D721Med (cell line): ENCODE measurements at places on chromosomes 1 and 21.

DNA sequence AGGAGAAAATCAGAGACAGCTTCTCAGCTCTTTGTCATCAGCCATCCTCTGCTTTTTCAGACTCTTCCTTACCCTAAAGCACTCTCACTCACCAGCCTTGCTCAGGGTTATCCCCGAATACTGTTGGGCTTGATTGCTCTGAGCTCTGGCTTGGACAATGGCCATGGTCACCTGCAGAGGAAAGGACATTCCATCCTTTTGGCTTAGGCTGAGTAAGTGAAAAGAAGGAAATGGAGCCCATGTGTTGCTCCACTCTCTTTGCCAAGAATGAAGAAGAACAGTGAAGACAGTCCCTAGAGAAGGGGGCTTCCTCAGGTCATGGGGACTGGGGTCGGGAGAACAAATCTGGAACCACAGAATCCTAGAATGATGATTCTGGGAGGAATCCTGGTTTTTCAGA, 2.3 kb downstream of the MTMR11 start:
- no peak for DNase-seq

GRCh38 chr1:57033222-57034001, 67.6 kb upstream of the C8B start:
- DNase-seq: no peak

GRCh38 chr21:16002874-16003466, 273.2 kb downstream of the USP25 start:
- DNase-seq: no peak

DNA sequence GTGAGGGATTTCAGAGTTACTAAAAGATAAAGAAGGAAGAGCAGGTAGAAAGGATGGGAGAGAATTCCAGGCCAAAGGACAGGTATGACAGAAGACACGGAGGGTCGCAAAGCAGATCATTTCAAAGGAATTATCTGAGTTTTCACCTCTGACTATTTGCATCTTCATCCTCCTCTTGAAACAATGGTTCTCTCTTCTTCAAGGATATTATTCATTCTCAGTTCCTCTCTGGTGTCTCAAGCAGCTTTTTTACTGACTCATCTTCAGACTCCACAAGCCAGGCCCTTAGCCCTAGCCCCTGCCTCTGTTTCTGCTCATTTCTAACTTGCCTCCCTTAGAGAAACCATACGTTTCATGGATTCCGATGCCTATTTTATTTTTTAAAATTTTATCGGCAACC, 15.0 kb downstream of the DDX59 start:
- no peak for DNase-seq

GRCh38 chr1:203567596-203567995, 59.0 kb upstream of the ATP2B4 start:
- no peak for DNase-seq

- DNase-seq: no peak
Measured at GRCh38 chr1:229114850-229115365, 156.0 kb upstream of the RAB4A start.

GRCh38 chr1:225845571-225846259, 35.8 kb downstream of the EPHX1 start:
- peak; percentile 86 for DNase-seq

DNA sequence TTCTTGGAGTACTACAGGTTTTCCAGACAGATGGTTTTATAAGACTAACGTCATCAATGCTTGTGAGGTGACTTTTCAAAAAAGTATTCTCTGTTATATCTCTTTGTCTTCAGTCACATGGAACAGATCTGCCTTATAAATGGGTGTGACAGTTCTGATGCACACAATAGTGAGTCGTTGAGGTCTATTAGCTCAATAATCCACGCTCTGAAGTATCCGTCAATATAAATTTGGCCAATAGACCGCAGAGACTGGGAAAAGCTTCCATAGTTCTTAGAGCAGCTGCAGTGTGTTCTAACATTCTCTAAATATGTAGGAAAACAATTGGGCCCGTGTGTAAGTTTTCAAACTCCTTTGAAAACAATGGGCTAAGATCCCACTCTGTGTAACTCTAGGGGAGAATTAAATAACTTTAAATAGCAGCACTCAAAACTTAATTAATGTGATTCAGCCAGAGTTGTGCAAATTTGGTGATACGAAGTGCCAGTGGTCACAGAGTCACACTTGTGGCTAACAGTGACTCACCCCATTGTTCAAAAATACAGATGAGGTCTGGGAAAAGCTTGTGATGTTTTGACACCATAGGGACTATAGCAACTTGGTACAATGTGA, 316.0 kb downstream of the LMO4 start:
- no peak for DNase-seq

GRCh38 chr1:183694066-183694465, 41.0 kb upstream of the APOBEC4 start:
- no peak for DNase-seq

- DNase-seq: no peak
Measured at GRCh38 chr1:77876884-77877283, 11.5 kb upstream of the NEXN start.

- DNase-seq: no peak
Measured at GRCh38 chr1:23408797-23409290, 15.7 kb downstream of the TCEA3 start.

- DNase-seq: no peak
Measured at GRCh38 chr1:81230983-81231728, 569.6 kb upstream of the ADGRL2 start.

GRCh38 chr1:43405219-43405875, 15.6 kb downstream of the SZT2 start:
- no peak for DNase-seq

- DNase-seq: no peak
Measured at GRCh38 chr1:30764939-30765555, 7.5 kb upstream of the LAPTM5 start.

DNA sequence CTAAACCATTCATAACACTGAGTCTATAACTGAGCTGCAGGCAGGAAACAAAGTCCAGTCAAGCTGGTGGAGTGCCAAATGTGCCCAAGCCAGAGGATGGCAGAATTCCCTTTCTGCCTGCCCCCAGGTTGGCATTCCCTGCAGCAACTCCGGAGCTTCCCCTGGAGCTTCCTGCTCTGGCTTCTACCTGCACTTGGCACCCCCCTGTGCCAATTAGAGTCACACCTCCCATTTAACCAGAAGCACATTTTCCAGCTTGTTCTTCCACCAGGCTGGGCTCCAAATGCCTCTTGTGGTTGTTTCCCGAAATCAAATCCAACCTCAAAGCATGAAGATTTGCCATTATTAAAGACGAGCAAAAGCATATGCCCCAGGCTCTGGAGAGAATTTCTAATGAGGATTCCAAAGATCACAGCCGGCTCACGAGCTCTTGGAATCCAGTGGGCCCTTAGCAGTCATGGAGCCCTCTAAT, 294.5 kb downstream of the RRAGC start:
- no peak for DNase-seq

- no peak for DNase-seq
Measured at GRCh38 chr1:26015358-26015757, 6.2 kb upstream of the EXTL1 start.
